ENCODE measurements at places on chromosomes 3 and 15. TPM values are rescaled to one million over a fixed set of nuclear protein-coding genes. Genes with fewer than 3 reads are reported as not detected.

The CEP152 gene
- 10.1 TPM for total RNA-seq

The TF gene
- 0.17 TPM for total RNA-seq

The MINDY2 gene
- 23.5 TPM for total RNA-seq

The IP6K2 gene
- total RNA-seq = 49.0 TPM

The ZNF80 gene
- not detected for total RNA-seq
